ENCODE measurements at places on chromosomes 3 and 15. TPM values are rescaled to one million over a fixed set of nuclear protein-coding genes. Genes with fewer than 3 reads are reported as not detected.

- DNase-seq = no peak
Measured at GRCh38 chr3:196063971-196064370, 17.9 kb downstream of the TFRC start.

DNA sequence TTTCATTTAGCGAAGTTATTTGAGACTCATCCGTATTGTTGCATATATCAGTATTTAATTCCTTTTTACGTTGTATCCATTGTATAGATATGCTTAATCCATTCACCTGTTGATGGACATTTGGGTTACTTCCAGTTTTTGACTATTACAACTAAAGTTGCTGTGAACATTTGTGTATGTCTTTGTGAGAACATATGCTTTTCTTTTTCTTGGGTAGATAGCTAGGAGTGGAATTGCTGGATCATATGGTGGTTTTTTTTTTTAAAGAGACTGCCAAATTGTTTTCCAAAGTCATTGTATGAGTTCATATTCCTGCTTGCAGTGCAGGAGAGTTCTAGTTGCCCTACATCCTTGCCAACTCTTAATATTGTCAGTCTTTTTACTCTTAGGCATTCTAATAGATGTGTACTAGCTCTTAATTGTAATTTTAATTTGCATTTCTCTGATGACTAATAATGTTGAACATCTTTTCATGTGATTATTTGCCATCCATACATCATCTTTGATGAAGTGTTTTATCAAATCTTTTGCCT lies 37.3 kb downstream of the NR2C2 start:
- no peak for DNase-seq

- DNase-seq = no peak
Measured at GRCh38 chr3:39814007-39814406, 4.6 kb downstream of the MYRIP start.

DNA sequence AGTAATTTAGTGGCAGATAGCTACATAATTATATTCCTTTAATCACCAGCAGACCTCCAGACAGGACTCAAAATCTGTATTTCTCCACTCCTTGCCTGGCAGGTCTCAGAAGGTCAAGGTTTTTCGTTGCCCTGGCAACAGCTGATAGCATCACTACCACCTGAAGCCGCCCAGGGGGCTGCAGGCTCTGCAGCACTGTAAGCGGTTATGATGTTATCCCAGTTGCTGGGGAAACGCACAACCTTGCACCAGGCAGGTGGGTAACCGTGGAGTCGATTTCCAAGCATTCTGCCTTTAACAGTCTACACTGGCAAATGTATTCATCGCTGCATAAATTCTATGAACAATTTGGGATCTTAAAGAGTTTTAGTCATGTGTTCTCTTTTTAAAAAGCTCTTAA lies 756.3 kb downstream of the NTRK3 start:
- no peak for DNase-seq

GRCh38 chr3:33211444-33211843 lies 7.2 kb downstream of the SUSD5 start:
- no peak for DNase-seq

DNA sequence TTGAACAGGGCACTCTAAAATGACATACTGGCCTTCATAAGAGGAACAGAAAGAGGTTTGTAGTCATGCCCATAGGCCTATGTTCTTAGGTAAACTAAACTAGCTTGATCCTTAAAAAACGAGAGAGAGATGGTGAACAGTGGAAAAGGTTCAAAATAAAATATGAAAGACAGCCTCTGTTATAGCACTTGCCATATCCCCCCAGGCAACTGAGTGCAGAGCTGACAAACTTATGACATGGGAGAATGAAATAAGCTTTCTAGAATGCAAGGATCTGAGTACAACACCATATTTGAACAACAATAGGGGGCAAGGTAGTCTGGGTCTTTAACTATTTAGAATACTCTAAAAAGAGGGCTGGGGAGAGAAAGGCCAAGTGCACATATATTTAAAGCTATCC lies 700.6 kb upstream of the CFAP20DC start:
- no peak for DNase-seq

- DNase-seq = no peak
Measured at GRCh38 chr3:160330109-160330508, 68.9 kb downstream of the IFT80 start.

- no peak for DNase-seq
Measured at GRCh38 chr3:116614795-116615362, 94.7 kb upstream of the TUSC7 start.

DNA sequence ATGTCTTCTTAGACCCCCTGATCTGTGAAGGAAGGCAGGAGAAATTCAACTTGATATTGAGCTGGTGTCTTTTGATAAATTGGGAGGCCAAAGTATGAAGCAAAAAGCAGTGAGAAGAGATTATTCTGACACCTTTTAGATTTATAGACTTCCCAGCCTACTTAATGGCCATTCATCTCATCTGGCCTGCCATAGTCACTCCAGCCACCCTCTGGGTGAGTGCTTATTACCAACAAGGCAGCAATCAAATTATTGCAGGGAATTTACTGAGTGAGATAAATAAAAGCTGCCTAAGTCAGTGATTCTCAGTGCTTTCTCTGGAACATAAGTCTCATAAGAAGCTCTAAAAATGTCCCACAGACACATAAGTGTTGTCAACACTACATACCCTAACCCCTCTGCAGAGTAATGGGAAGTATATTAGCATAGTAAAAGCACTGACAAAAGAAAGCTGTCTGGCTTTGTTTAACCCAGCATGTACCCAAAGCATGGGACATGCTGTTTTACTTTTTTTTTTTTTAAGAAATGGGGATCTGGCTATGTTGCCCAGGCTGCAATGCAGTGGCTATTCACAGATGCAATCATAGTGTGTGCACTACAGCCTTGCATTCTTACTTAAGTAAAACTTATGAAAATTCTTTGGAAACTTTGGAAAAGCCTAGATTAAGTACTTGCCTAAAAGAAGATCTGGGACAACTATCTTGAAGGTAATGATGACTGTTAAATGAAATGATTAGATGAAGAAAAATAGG lies 725.3 kb downstream of the TUSC7 start:
- no peak for DNase-seq

GRCh38 chr3:99131876-99132275 lies 230.4 kb upstream of the DCBLD2 start:
- DNase-seq = no peak

GRCh38 chr15:67762610-67763368 lies 62.5 kb upstream of the SKOR1 start:
- DNase-seq = no peak

- DNase-seq = no peak
Measured at GRCh38 chr15:53644660-53645059, 114.8 kb downstream of the WDR72 start.

DNA sequence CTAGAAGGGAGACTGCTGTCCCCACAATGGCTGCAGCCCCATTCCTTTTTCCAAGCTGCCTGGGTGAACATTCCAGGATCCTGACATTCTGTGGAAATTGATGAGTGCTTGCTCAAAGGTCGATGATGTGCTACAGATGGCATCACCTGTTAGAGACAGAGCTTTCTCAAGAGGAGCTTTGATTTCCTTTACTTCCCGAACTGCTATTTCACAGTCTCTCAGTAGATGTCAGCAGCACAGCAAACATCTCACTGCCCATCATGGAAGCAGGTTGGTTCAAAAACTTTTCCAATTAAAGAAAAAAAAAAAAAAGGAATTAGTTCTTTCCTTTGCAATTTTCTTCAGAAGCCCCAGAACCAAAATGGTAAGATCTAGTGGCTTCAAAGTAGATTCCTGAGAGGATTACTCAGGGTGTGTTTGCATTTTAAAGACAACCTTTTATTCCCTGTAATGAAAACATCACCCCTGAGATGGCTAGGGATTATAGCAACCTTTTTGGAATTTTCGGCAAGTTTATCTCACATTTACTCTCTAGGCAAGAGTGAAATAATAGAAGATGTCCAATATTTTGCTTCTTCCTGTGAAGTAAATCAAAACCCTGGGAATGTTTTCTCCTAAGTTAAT lies 44.8 kb downstream of the POLR2M start:
- no peak for DNase-seq

GRCh38 chr15:40618906-40619305 lies 24.9 kb downstream of the KNL1 start:
- DNase-seq = no peak

GRCh38 chr15:98519767-98520550 lies 128.4 kb upstream of the IGF1R start:
- DNase-seq = no peak

GRCh38 chr15:100645671-100646070 lies 43.3 kb downstream of the ASB7 start:
- no peak for DNase-seq

DNA sequence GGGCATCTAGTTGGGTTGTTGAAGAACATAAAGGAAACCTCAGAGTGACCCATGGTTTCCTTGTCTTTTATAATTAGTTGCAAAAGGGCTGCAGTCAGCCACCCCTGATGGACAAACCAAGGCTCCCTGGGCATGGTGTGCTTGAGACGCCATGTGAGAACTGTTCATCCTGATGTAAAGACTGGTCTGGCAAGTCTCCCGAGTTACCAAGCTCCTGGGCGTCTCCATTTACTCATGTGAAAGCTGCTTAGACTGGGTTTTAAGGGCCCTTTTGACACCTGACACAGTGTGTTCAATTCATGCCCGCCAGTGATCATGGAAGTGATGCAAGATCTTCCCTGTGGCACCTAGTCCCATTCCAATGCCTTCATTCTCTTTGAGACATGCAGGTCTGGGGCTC lies 49.4 kb downstream of the GRK7 start:
- no peak for DNase-seq

DNA sequence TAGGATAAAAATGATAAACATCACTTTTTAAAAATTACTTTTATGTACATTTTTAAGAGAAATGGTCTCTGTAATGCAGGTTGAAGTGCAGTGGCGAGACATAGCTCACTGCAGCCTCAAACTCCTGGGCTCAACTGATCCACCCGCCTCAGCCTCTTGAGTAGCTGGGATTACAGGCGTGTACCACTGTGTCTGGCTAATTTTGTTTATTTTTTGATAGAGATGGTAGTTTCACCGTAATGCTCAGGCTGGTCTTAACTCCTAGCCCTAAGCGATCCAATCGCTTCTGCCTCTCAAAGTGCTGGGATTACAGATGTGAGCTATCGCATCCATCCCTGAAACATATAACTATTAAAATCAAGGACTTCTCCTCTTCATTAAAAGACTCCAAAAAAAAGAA lies 63.1 kb upstream of the CSPG5 start:
- DNase-seq = no peak

GRCh38 chr15:31606194-31606669 lies 279.6 kb downstream of the KLF13 start:
- no peak for DNase-seq

The TRIP4 gene
- 6.3 TPM for total RNA-seq

The GNAT1 gene
- total RNA-seq = not detected

The MPI gene
- total RNA-seq = 37.6 TPM

The LRRC34 gene
- total RNA-seq = 0.69 TPM

The GHSR gene
- total RNA-seq = not detected

The CPN2 gene
- not detected for total RNA-seq

The KIF7 gene
- 2.1 TPM for total RNA-seq

The C3orf20 gene
- 0.10 TPM for total RNA-seq

The PROK2 gene
- 0.47 TPM for total RNA-seq

The CYP1A2 gene
- total RNA-seq = not detected

The ROBO2 gene
- not detected for total RNA-seq

The SLC25A38 gene
- 34.8 TPM for total RNA-seq

The RBMS3 gene
- 34.5 TPM for total RNA-seq

The TOMM70 gene
- total RNA-seq = 76.7 TPM

The NMNAT3 gene
- total RNA-seq = 9.8 TPM
